NCI-H526 (cell line): ENCODE measurements at places on chromosomes 1 and 21.

DNA sequence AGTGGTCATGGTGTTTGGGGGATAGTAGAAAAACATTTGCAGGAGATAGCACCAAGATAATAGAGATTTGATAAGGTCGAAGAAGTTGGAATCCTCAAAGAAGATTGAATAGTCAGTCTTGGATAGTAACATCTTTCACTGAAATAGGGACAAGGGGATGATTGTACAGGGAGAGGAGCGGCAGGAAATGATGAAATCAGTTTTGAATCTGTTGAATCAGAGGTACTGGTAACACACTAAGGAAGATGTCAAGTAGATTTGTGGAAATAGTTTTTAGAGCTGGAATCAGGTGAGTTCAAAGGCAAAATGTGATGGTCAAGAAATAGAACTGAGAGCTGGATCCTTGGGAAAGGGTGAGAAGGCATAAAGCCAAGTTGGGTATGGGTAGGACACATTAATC, 26.5 kb downstream of the CAP1 start:
- DNase-seq, result no peak

DNA sequence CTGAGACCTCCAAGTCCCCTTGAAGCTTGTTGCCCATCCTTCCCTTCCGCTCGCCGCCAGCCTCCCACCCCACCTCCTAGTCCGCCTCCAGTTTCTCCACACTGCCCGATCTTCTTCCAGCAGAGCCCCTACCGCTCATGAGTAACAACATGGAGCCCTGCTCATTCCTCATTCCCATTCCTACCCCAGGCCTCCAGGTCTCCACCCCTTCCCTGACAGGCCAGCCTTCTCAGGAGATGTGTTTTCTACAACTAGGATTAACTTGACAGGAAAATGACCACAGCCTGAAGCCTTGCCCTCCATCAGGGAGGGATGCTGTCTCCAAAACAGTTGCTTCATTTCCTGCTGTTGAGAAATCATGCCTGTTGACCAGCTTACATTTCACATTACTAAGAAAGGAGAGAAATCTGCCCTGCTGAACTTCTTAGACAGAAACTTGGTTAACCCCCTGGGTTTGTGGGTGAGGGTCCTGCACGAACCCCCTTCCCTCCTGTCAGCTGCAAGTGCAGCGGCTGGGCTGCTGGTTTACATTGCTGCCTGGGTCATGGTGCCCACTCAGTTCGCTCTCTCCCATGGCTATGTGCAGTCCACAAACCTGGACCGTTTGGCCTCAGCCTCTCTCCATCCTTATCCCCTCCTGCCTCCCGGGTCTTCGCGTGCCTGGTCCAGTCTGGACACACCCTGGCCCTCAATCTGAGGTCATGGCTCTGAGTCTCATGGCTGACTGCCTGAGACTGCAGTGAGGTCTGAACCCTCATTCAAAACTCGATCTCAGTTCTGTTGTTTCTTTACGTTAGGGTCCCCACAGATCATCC, 16.1 kb upstream of the CHI3L1 start:
- no peak for DNase-seq

- DNase-seq, result no peak
Measured at GRCh38 chr1:37305841-37306240, 168.5 kb upstream of the ZC3H12A start.

- DNase-seq, result no peak
Measured at GRCh38 chr1:35727434-35728040, 8.9 kb upstream of the C1orf216 start.

DNA sequence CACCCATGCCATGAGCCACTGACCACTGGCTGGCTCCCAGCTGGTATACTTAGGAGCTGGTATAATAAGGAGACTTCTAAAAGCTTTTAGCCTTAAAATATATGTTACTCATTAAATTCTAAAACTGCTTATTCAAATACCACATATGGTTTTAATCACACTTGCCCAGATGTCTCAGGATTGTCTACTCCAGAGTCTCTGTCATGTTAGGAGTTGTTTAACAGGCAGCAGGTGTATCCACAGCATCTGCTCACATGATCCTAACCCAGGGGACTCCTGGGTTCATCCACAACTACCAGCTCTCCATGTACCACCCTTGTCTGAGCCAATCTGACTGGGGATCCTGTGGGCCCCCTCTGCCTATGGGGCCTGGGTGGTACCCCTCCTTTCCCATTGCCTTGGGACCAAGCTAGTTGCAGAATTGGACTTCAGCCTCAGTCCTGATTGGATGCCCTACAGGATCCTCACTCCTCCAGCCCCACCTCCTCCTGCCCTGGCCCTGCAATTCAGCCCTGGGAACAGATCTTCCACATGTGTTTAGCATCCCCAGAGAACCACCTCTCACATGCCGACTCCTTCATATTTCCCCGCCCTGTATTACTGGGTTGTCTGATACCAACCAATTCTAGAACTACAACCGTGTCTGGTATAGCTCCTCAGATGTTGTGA, 61.3 kb downstream of the BCAR3 start:
- DNase-seq, result no peak

GRCh38 chr1:171457412-171457811, 27.9 kb upstream of the PRRC2C start:
- DNase-seq, result no peak
